ENCODE measurements at places on chromosomes 11 and 22.
A peak's percentile ranks its signal among the peaks of the same experiment; 100 is the strongest.

GRCh38 chr11:64719406-64719805 lies 3.6 kb downstream of the NRXN2 start:
- DNase-seq: no peak

- DNase-seq: no peak
Measured at GRCh38 chr22:27349456-27349855, 452.1 kb downstream of the MN1 start.

- no peak for DNase-seq
Measured at GRCh38 chr22:40482391-40482790, 112.0 kb downstream of the SGSM3 start.

- DNase-seq: no peak
Measured at GRCh38 chr11:107713009-107713408, 1.2 kb upstream of the SLN start.

DNA sequence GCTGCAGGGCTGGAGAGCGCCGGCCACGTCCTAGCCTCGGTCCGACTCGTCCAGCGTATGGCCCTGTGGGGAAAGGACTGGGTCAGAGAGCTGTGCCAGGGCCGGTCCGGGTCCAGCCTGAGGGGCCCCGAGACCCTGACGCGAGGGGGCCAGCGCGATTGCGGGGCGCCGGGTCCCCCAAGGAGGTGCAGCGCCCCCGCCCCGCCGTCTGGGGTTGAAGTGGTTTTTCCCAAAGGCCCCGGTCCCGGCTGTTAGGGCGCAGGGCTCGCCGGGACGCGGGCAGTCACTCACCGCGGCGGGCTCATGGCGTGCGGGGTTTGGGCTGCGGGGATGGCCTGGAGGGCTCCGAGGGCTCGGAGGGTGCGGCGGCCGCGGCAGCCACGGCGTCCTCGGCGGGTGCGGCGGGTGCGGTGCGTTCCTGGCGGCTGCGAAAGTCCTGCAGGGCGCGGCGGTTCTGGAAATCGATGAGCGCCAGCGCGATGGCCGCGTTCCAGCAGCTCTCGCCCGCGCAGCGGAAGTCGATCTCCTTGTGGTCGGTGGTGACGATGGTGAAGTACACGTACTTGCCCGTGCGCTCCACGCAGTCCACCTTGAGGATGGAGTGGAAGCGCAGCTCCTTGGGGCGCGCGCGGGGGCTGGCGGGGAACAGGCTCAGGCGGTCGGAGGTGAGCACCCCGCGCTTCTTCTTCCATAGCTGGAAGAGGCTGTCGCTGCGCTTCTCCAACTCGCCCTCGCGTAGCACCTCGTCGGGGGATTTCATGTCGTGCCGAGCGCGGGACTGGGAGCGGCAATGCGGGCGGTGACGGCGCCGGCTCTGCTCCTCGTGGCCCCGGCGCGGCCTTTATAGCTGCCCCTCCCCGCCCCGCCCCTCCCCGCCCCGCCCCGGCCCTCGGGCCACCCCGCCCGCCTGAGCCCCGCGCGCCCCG lies at the start of gene PHLDA2:
Gene PHLDA2 (minus strand): TSS at position 816 of the 926 bp plus-strand sequence. CDS start 56 bp downstream, at position 760.
- peak; percentile 46 for DNase-seq

- DNase-seq: no peak
Measured at GRCh38 chr22:48338793-48339705, 1488.6 kb downstream of the BRD1 start.

GRCh38 chr11:32204751-32205150 lies 113.9 kb downstream of the RCN1 start:
- DNase-seq: no peak

GRCh38 chr11:28649922-28650321 lies 541.7 kb downstream of the METTL15 start:
- DNase-seq: no peak

- DNase-seq: no peak
Measured at GRCh38 chr11:17171343-17171742, 36.4 kb downstream of the PIK3C2A start.

GRCh38 chr11:109641549-109641948 lies 219.6 kb downstream of the C11orf87 start:
- DNase-seq: no peak

GRCh38 chr11:105911454-105911853 lies 110.6 kb downstream of the MSANTD4 start:
- DNase-seq: no peak

- no peak for DNase-seq
Measured at GRCh38 chr22:42430528-42431125, 1.6 kb downstream of the NFAM1 start.

GRCh38 chr11:130522284-130522961 lies 74.0 kb downstream of the ADAMTS15 start:
- DNase-seq: no peak

GRCh38 chr11:62404901-62405300 lies 13.9 kb upstream of the SCGB1A1 start:
- DNase-seq: no peak

GRCh38 chr11:32154275-32154674 lies 63.4 kb downstream of the RCN1 start:
- no peak for DNase-seq
